ENCODE measurements at places on chromosomes 1 and 21. TPM values are rescaled to one million over a fixed set of nuclear protein-coding genes. Genes with fewer than 3 reads are reported as not detected.

BTBD19 gene
- total RNA-seq = 5.4 TPM

DEDD gene
- 7.8 TPM for total RNA-seq

A3GALT2 gene
- total RNA-seq = not detected

DNA sequence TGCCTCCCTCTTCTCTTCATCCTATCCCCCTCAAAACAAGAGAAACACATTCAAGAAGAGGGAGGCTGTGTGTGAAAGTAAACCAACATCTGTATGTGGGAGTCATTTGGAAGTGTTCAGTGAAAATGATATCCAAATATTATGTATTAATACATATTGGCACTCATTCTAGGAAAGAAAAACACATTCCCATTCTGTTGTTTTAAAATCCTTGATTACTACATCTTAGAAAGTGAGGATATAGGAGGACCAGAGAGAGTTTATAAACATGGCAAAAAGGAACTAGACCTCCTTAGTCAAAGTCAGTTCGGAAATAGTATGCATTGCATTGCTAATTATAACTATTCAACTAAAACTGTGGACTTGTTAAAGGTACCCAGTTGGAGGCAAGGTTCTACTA lies 786.6 kb downstream of the ADGRL2 start:
- DNase-seq = no peak

DNA sequence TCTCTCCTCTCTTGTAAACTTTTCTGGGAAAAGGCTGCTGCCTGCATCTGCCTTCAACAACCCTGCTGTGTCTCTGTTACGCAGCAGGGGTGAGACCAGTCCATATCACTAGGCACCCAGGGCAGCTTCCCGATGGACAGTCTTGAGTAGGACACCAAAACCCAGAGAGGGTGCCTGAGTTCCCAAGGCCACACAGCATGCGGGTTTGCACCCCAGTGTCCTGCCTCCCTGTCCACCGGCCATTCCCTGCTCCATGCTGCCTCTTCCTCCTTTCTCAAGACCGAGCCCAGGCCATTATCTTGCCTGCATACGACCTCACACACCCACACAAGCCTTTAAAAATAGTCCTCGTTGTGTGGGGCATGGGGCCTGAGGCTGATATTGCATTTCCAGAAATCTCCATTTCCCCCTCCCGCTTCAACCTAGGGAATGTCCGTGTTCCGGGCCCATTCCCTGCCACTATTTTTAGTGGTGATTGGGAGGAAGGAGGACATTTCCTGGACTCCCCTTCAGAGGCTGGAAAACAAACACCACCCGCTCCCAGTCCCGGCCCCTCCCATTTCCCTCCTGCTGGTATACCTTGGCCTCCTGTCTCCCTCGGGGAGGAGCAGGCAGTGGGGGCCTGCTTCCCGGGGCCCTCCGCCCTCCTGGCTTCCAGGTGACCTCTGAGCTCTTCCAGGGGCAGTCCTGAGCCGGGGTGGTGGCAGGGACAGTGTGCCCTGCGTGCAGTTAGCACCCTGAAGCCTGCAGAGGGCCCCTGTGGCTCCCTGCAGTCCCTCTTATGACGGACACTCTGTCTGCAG lies 132.4 kb upstream of the TMEM51 start:
- no peak for DNase-seq

DNA sequence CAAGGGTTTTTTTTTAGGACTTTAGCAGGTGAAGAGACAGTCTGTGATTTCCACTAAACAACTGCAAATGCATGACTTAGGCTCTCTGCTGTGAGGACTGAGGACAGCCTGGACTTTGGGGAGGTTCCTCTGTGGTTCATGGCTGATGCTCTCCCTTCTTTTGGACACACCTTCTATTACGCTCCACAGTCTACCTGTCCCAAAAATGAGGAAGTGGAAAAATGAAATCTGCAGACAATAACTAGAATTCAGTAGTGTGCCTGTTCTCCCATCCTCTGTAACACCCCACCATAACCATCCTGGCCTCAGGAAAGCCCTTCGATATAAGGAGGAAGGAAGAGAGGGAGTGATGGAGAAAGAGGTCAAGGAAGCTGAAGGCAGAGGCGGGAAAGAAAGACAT lies 68.7 kb downstream of the NTPCR start:
- DNase-seq = no peak

- no peak for DNase-seq
These were observed 801.7 kb upstream of the PRMT6 start for GRCh38 chr1:106254748-106255147.

DNA sequence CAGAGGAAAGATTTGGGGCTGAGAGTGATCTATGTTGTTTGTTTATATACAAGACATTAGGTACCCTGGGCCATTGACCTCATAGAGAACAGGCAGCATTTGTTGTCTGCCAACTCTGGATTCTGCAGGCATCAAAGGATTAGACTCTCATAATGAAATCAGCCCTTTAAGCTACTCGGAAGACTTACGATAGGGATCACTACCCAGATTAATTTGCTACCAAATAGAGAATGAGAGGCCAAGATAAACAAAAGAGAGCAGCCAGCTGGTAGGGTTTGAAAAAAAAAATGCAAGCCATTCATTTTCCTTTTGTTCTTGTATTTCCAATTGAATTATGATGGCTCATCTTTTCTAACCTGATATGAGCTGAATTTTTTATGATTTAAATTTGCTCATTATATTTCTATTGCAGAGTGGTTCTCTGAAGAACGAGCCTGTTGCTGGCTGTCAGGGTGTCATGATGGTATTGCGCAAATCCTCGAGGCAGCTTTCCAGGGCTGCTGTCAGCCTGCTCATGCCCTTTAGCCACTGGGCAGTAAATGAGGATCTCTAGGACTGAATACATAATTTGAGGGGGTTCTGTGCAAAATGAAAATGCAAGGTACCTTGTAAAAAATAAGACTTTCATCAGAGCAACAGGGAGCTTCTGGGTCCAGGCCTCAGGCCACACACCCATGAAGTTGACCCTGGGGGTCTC lies 116.4 kb upstream of the KCNJ15 start:
- DNase-seq = peak; percentile 37

All from fibroblast of the aortic adventitia (primary cell).